Upper lobe of left lung (tissue), 6 donors: ENCODE measurements at places on chromosomes 16 and 17. TPM values are rescaled to one million over a fixed set of nuclear protein-coding genes. Genes with fewer than 3 reads are reported as not detected.

DNA sequence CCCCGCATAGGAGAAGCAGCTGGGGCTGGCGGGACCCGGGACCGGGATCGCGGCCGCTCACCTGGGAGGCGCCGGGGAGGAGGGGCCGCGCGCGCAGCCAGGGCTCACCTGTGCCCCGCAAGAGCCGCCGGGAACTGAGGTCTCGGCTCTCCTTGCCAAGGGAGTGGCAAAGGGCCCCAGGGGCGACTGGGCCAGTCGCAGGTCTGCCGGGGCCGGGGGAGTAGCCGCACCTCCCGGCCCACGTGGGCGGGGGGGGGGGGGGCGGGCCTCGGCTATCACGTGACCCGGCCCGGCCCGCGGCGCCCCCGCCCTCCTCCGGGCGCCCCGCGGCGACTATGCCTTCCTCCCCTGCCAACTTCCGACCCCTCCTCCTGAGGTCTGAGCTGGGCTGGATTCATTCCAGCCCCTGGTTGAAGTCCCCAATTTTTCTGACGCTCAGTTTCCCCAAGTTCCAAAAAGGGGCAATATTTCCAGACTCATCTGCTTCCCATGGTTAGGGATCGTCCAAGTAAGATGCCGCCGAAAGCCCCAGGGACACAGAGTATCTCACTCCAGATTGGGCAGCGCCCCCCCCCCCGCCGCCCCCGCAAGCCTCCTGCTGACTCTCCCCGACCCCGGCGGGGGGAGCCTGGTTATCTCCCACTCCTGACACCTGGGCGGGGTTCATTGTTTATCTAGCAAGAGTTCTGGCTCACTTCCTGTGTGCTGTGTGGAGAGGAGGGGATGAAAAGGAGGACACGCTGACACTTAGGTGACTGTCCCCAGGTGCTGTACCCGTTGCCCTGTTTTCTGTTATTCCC lies at the start of gene TMC6:
TSS of gene TMC6 (minus strand) at position 205 of the 800 bp plus-strand sequence. CDS start 1,923 bp downstream, outside the sequence.
- peaks cover 24% of the 10 kb centered on the region for H3K36me3 ChIP-seq
- peak within 1 kb of the TSS; percentile 96 for H3K27ac ChIP-seq
- peak; percentile 90 for DNase-seq
- H3K27me3 ChIP-seq: no peaks in the 10 kb centered on the region

- H3K4me3 ChIP-seq: no peak overlapping the region
- no peaks in the 10 kb centered on the region for H3K27me3 ChIP-seq
- peaks cover 41% of the 10 kb centered on the region for H3K4me1 ChIP-seq
- no peak overlapping the region for H3K27ac ChIP-seq
- DNase-seq: no peak
These were observed 59.2 kb downstream of the ANKRD11 start for GRCh38 chr16:89431158-89431584.

CDR2 gene
- 16.4 TPM for total RNA-seq

GRCh38 chr17:5260542-5260941 lies 21.5 kb upstream of the RABEP1 start:
- no peaks in the 10 kb centered on the region for H3K4me1 ChIP-seq
- no peak overlapping the region for H3K27ac ChIP-seq
- H3K36me3 ChIP-seq: no peaks in the 10 kb centered on the region
- no peak overlapping the region for H3K4me3 ChIP-seq

- peaks cover 86% of the 10 kb centered on the region for H3K36me3 ChIP-seq
- H3K27me3 ChIP-seq: no peaks in the 10 kb centered on the region
- no peak overlapping the region for H3K27ac ChIP-seq
- no peak overlapping the region for H3K4me3 ChIP-seq
These were observed 48.4 kb upstream of the ALDH3A1 start for GRCh38 chr17:19796457-19796856.
